Activated T-cell treated with anti-CD3 and anti-CD28 coated beads, Interleukin-2, amount 50 U/mL, for 48 hours (primary cell): ENCODE measurements at places on chromosomes 3 and 15.

DNA sequence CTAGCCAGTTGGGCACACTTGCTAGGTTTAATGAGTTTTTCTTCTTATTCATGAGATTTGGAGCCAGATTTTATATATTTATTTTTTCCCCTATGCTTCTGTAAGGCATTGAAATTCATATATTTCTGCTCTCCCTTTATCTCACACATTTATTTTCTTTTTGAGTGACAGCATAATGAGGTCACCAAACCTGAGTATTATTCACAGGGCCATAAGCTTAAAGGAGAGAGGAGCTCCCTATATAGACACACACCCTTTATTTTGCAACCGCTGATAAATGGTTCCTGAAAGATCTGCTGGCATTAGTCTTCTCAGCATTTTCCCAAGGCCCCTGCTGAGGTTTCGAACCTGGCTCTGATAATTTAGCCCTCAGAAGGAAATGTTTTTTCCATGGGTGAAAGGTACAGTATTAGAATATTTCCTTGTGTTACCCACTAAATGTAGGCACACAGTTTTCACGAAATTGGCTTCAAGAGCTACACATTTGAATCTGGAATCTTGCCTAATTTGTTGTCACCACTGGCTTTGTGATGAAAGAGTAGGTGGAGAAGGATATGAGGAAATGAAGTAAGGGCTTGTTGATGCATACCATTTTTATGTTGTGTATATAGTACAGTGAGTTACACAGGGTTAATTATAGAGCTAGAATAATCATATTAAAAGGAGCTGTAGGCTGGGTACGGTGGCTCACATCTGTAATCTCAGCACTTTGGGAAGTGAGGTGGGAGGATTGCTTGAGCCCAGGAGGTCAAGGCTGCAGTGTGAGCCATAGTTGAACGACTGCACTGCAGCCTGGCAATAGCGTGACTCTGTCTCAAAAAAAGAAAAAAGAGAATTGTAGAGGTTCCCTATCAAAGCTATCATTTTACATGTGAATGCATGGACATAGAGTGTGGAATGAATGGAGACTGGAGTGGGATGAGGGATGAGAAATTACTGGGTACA lies 6.5 kb downstream of the KLHL18 start:
- no peak for DNase-seq

DNA sequence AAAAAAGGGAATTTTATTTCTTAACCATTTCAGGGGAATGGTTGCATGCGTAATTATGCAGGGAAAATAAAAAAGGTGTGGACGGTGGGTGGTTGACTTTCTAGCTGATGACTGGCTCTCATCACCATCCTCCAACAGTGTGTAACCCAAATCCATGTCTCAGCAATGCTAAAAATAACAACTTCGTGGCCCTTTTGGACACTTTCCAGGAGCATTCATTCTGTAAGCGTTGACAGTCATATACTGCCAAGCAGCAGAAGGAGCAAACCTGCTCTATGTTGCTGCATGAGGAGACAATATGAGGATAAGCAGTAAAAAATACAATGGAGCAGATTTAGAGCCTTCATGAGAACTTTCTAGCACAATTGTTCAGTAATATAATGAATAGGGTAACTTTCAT lies 189.1 kb downstream of the ANXA2 start:
- DNase-seq: no peak

DNA sequence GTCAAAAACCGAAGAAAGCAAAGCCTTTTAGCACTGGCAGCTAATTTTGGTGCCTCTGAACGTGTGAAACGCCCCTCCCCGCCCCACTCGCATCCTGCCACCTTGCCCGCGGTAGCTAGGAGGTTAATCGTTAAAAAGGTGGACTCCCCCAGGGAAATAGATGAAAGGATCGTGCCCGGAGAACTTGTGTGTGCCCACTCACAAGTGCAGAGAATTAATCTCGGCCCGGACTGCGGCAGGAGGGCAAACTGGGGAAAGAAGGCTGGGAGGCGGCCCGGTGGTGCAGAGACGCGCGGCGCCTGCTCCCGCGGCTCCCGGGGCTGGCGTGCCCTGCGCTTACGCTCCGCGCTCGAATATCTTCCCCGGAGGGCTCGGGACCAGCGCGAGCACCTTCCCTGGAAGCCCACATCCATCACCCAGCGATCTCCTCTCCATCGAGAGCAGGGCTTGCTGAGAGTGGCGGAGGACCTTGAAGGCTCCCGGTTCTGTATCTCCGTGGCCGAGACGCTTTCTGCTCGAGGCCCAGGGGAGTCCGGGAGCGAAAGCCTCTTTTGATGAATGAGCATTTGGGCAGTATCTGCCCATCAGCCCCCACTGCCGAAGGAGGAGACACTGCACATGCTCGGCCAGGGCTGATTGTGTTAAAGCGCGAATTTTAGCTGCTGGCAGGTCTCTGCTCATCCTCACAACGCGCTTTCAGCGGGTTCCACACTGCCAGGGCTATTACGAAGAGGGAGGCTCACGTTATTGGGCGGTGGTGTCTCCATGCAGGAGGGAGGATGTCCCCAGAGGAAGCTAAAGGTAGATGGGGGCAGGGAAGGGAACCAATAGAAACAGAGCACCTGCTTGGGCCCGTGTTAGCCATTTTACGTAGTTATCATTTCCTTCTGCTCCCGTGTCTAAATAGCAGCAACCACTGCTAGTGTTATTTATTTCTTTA lies 1.3 kb upstream of the SPTSSB start:
- peak; percentile 35 for DNase-seq

DNA sequence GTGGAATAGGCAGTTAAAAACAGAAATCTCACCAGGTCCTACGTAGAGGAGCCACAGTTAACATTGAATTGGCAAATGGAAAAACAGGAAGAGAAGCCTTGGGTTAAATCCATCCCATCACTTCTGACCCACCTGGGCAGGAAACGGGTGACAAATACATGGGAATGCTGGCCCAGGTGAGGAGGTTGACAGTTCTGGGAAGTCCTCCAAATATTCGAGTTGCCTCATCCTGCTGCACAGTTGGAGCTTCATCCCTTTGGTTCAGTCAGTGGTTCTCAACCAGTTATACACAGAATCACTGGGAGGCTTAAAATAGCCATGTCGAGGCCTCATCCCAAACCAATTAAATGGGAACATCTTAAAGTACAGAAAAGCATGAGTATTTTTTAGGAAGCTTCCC lies 5.3 kb downstream of the MYZAP start:
- DNase-seq: no peak

DNA sequence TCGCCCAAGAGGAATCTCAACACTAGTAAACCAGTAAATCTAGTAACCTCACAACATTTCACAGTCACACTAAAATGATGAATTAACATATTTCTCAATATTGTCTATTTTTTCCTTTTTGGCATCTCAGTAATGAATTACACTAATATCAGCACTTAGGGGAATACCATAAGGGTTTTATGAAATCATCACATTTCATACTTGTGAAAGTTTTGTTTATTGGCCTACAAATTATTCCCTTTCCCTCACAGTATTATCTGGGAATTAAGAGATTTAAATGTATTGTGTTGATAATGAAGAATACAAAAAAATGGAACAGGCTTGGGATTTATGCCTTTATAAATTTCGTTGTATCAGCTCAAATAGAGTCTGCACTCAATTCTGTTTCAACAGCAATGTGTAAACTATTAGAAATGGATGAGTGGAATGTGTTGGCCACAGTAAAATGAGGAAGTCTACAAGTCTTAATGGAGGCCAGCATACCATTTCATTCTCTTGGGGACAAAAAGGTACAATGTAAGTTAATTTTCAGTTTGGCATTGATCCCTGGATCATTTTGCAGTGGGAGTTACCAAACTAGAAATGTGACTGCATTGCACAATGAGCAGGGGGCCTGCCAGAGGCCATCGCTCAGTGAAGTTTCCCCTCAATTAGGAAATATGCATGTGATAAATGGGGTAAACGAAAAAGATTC lies 195.4 kb downstream of the FMN1 start:
- no peak for DNase-seq

DNA sequence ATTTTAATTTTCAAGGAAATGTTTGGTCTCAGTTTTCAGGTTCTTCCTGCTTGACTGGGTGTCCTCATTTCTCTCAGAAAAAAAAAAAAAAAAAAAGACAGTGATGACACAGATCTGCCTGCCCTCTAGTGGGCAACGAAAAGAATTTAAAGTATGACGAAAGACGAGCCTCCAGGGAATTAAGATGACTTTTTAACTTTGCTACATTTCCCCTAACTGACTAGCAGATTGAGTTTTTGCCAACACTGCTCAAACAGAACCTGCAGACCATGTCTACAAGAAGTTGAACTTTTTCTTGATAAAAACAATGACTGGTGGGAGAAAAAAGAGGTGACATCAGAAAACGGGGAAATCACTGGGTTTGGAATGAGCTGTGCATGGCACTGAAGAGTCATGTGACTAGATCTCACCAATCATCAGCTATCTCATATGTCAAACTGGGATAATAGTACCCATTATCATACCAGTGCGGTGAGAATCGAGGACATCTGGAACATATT lies 40.8 kb downstream of the EOMES start:
- peak; percentile 36 for DNase-seq

DNA sequence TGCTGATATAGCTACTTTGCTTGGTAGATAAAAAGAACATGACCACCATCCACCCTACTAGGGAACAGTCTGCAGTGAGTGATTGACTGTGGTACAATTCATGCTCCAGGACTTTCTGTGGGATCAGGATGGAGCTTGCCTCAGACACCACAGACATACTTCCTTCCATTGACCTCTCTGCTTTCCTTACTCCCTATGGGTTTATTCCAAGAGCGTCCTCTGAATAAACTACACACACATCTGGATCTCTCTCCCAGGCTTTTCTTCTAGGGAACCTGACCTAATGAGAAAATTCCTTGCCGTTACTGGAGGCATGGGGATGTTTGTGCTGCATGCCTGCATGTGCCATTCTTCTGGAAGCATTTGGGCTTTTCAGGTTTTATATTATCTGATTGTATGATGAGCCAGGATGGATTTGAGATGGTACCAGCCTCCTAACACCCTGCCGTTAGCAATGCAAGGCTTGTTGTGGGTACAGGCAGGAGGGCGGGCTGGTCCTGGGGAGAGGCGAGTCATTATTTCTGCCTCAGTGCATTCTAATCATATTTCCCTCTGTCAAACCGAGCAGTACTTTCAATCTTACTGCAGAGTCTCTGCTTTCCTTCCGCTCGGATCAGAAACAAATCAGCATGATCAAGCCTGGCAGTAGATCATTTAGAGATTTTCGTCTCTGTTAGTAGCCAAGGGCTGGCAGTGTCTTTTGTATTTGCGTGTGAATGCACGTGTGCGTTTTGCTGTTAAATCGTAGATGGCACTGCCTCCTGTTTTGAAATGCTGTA lies 279.2 kb downstream of the PDCD6IP start:
- DNase-seq: no peak

- no peak for DNase-seq
These were observed 63.3 kb downstream of the BOC start for GRCh38 chr3:113274425-113275257.

DNA sequence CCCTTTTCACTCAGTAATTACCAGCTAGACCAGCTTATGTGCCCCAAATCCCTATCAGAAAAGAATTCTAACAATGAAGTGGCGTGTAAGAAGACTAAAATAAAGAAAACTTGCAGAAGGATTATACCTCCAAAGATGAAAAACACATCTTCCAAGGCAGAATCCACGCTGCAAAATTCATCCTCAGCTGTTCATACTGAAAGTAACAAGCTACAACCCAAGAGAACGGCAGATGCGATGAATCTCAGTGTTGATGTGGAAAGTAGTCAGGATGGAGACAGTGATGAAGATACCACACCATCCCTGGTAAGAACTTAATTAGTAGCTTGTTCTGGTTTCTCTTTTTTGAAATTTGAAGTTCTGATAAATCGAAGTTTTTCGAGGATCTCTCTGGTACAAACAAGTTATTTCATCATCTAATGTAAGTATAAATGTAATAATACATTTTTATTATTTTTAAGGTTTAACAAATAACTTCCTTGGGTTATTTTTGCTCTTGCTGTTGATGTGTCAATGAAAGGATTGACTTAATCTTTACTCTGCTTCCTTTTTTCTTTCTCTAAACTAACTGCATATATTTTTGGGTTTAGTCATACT lies 1.4 kb downstream of the WDR76 start:
- no peak for DNase-seq

- no peak for DNase-seq
These were observed 16.5 kb downstream of the THSD4 start for GRCh38 chr15:71131601-71132362.

- DNase-seq: no peak
These were observed 30.0 kb downstream of the TLE3 start for GRCh38 chr15:70067681-70068080.

DNA sequence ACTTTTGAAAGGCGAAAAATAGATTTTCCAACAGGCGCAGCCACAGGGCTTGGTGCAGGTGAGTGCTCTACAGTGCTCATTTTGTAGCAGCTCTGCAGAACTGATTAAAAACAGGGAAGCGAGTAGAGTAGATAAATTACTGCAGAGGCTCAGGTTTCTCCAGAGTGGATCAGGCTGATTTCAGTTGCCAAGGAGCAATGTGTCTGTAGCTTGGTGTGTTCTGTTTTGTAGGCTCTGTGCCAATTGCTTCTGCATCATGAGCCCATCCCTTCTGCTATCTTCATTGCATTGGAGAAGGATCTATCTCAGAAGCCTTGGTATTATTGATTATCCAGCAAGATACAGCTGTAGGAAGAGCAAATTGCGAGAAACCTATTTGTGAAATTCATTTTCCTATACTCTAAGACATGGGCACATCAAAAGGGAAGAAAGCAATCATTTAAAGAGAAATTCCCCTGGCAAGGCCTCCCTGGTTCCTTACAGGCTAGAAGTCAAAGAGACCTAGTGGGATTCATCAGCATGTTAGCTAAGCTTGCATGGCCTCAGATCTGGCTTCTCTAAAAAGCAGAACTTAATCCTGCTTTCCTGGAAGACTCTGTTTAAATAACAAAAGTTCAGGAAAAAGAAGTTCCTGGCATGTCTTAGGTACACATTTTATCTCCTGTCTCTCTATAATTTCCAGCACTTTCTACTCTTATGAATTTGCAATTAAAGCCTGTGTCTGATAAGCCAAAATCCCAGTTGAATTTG lies 432.4 kb upstream of the ATP10A start:
- no peak for DNase-seq

GRCh38 chr15:36688310-36689011 lies 109.0 kb downstream of the CDIN1 start:
- no peak for DNase-seq

DNA sequence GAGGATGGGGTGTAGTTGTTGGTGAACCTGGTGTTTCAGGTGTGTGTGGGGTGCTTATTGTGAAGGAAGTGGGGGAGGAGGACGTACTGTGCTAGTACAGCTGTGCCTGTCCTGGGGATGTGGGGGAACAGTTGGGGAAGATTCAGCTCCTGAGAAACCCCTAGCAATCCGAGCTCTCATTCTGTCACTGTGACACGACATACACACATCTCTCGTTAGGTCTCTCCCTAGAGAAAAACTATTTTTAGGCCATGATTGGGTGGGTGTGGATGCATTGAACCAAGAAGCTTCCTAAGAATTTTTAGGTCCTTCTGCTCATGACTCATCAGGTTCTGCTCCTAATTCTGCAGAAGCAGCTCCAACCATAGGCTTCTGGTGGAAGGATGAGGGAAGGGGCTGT lies 54.3 kb downstream of the SLC30A4 start:
- DNase-seq: no peak

- DNase-seq: no peak
These were observed 183.5 kb downstream of the TJP1 start for GRCh38 chr15:29638781-29639180.

- DNase-seq: no peak
These were observed 2.5 kb upstream of the USF3 start for GRCh38 chr3:113698956-113699355.

GRCh38 chr3:183680061-183680460 lies 17.5 kb upstream of the YEATS2 start:
- DNase-seq: no peak
